ENCODE measurements at places on chromosomes 4 and X. TPM values are rescaled to one million over a fixed set of nuclear protein-coding genes. Genes with fewer than 3 reads are reported as not detected.

ARHGAP24 gene
- total RNA-seq = 24.0 TPM

GUCY1B1 gene
- total RNA-seq = 2.9 TPM

EDA gene
- total RNA-seq = under 0.01 TPM

- H3K4me1 ChIP-seq = peaks cover 11% of the 10 kb centered on the region
- no peak overlapping the region for H3K4me3 ChIP-seq
- no peaks in the 10 kb centered on the region for H3K27me3 ChIP-seq
- no peak overlapping the region for H3K27ac ChIP-seq
These were observed 211.3 kb downstream of the PALLD start for GRCh38 chr4:168708108-168708507.

DNA sequence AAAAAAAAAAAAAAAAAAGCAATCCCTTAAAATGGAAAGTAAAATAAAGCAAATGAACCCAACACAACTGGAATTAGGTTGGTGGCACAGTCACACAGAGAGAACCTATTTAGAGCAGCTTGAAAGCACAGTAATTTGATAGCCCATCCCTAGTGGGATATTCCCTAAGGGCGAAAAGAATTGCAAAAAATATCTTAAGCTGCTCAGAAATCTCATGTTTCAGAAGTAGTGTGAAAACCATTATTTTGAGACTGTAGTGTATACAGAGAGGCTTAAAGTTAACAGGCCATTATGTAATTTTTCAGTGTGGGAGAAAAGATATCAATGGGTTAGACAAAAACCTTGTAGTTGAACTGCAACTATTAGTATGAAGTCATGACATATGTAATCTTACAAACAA lies 40.0 kb upstream of the DHX15 start:
- no peaks in the 10 kb centered on the region for H3K36me3 ChIP-seq
- DNase-seq = no peak
- H3K4me3 ChIP-seq = no peak overlapping the region
- H3K27ac ChIP-seq = no peak overlapping the region
- peaks cover 5% of the 10 kb centered on the region for H3K27me3 ChIP-seq

DNA sequence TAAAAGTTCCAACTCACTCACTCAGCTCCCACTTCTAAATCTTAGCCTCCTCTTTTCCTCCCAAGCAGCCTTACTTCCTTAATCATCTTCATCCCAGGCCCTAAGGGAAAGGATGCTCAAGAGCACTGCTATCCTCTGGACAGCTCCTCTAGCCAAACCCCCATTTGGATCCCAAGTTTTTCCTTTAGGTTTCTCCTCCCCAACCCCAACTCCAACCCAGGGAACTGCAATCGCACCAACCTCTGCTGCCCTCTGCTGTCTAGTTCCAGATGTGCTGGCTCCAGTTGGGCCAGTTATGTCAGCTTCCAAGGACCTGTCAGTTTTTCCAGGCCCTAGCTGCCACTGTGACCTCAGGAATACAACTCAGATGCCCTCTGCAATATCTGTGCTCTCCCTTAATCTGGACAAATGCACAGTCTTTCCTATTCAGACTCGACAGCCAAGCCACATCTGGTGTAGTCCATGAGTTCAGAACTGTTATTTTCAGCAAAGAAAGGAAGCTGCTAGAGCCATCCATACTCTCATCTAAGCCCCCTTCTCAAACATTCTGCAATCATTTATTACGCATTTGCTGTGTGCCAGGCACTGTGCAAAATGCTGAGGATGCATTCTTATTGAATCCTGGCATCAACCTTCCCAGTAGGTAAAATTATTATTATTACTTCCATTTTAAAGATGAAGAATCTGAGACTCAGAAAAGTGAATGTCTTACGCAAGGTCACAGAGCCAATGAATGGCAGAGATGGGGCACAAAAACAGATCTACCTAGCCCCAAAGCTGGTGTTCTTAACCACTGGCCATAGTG lies 12.3 kb upstream of the XPNPEP2 start:
- no peaks in the 10 kb centered on the region for H3K36me3 ChIP-seq
- peaks cover 20% of the 10 kb centered on the region for H3K27me3 ChIP-seq
- no peak overlapping the region for H3K27ac ChIP-seq
- no peaks in the 10 kb centered on the region for H3K4me1 ChIP-seq
- no peak overlapping the region for H3K4me3 ChIP-seq
- DNase-seq = peak; percentile 69

DNA sequence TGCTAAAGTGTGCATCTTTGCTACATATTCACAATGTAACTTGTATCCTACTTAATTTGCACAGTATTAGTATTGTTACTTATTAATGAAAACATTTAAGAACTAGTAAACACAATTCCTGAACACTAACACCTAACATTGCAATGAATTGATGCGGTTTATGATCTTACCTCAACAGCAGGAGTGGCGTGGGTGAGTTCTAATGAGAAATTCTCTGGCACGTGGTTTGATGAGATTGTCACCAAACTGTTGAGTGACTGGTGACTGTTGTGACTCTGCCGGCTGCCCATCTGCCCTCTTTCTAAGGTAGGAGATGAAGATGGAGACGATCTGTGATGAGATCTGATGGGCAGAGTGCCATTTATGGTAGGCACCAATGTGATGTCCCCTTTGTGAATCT lies 2.9 kb downstream of the PCDH18 start:
- no peak for DNase-seq
- H3K36me3 ChIP-seq = peaks cover 46% of the 10 kb centered on the region
- peak overlapping the region; percentile 62 for H3K4me3 ChIP-seq
- H3K4me1 ChIP-seq = peaks cover 3% of the 10 kb centered on the region
- peak overlapping the region; percentile 69 for H3K27ac ChIP-seq

GRCh38 chr4:188341428-188341827 lies 202.2 kb downstream of the TRIML1 start:
- no peaks in the 10 kb centered on the region for H3K4me1 ChIP-seq
- H3K27ac ChIP-seq = no peak overlapping the region
- no peaks in the 10 kb centered on the region for H3K36me3 ChIP-seq

GRCh38 chr4:139704915-139705485 lies 39.4 kb downstream of the MGST2 start:
- H3K27me3 ChIP-seq = no peaks in the 10 kb centered on the region
- no peak overlapping the region for H3K27ac ChIP-seq
- peak; percentile 42 for DNase-seq
- no peaks in the 10 kb centered on the region for H3K4me1 ChIP-seq
- H3K36me3 ChIP-seq = peaks cover 2% of the 10 kb centered on the region

- no peaks in the 10 kb centered on the region for H3K4me1 ChIP-seq
- peaks cover 8% of the 10 kb centered on the region for H3K36me3 ChIP-seq
- H3K27me3 ChIP-seq = no peaks in the 10 kb centered on the region
These were observed 9.4 kb downstream of the ANKRD50 start for GRCh38 chr4:124703154-124703553.

- DNase-seq = peak; percentile 35
- H3K4me3 ChIP-seq = no peak overlapping the region
- no peak overlapping the region for H3K27ac ChIP-seq
- no peaks in the 10 kb centered on the region for H3K27me3 ChIP-seq
- no peaks in the 10 kb centered on the region for H3K36me3 ChIP-seq
- H3K4me1 ChIP-seq = no peaks in the 10 kb centered on the region
These were observed 48.6 kb upstream of the AMELX start for GRCh38 chrX:11244636-11245035.

GRCh38 chr4:62517716-62518115 lies 1317.6 kb downstream of the ADGRL3 start:
- H3K27me3 ChIP-seq = no peaks in the 10 kb centered on the region
- H3K27ac ChIP-seq = no peak overlapping the region
- no peaks in the 10 kb centered on the region for H3K4me1 ChIP-seq
- H3K4me3 ChIP-seq = no peak overlapping the region
- H3K36me3 ChIP-seq = no peaks in the 10 kb centered on the region

DNA sequence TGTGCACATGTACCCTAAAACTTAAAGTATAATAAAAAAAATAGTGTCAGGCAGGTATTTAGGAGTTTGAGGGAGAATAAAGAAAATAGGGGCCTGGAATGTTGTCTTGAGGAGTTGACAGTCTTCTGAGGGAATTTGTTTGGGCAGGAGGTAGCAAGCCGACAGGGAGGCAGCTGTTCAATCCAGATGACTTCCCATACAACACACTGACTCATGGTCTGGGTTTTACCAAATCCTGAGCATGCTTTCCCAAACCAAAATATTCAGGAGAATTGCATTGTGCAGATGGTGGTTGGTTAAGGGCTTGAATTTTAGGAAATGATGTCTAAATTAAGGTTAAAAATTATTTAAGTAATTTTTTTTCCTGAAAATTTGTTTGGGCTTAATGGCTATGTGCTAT lies 430.0 kb downstream of the INPP4B start:
- DNase-seq = peak; percentile 72
- no peak overlapping the region for H3K4me3 ChIP-seq
- H3K27me3 ChIP-seq = no peaks in the 10 kb centered on the region
- no peaks in the 10 kb centered on the region for H3K36me3 ChIP-seq
- H3K4me1 ChIP-seq = peaks cover 4% of the 10 kb centered on the region

- H3K4me1 ChIP-seq = no peaks in the 10 kb centered on the region
- no peak overlapping the region for H3K27ac ChIP-seq
- DNase-seq = no peak
- H3K27me3 ChIP-seq = no peaks in the 10 kb centered on the region
- no peaks in the 10 kb centered on the region for H3K36me3 ChIP-seq
These were observed 174.1 kb upstream of the ADAMTS3 start for GRCh38 chr4:72743078-72743477.

DNA sequence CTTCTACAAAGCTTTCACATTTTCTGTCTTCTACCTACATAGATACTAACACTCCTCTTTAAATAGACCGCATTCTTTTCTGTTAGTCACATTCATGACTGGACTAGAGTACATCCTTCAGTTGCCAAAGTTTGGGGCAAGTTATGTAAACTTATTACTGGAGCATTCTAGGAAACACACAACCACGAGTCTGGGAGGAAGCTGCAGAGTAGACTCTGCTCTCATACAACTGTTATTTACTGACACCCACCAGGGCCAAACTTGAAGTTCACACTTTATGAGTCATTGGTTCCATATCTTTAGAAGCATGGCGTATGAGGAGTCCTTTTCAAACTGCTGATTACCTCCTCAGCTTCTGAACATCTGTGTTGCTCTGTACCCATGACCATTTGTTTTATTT lies 87.0 kb downstream of the RNF150 start:
- H3K36me3 ChIP-seq = no peaks in the 10 kb centered on the region
- peak; percentile 100 for DNase-seq
- H3K4me3 ChIP-seq = no peak overlapping the region
- no peak overlapping the region for H3K27ac ChIP-seq
- peaks cover 5% of the 10 kb centered on the region for H3K4me1 ChIP-seq

DNA sequence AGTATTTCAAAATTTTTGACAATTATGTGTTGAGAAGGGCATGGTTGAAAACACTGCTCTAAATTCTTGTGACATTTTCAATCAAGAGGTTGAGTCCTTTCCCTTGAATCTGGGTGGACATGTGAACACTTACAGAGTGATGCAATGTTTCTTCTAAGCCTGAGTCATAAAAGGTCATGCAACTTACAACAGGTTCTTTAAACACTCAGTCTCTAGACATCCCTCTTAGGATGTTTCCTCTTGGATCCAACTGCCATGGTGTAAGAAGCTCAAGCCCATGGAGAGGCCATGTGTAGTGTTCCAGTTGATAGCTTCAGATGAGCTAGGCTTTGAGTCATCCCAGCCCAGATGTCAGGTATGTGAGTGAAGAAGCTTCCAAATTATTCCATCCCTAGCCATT lies 232.2 kb upstream of the MAOA start:
- DNase-seq = no peak
- H3K27me3 ChIP-seq = no peaks in the 10 kb centered on the region
- no peaks in the 10 kb centered on the region for H3K4me1 ChIP-seq
- H3K36me3 ChIP-seq = no peaks in the 10 kb centered on the region
- no peak overlapping the region for H3K27ac ChIP-seq

- no peaks in the 10 kb centered on the region for H3K27me3 ChIP-seq
- no peaks in the 10 kb centered on the region for H3K4me1 ChIP-seq
- H3K36me3 ChIP-seq = no peaks in the 10 kb centered on the region
- no peak for DNase-seq
These were observed 377.3 kb downstream of the GASK1B start for GRCh38 chr4:157795495-157795894.

DNA sequence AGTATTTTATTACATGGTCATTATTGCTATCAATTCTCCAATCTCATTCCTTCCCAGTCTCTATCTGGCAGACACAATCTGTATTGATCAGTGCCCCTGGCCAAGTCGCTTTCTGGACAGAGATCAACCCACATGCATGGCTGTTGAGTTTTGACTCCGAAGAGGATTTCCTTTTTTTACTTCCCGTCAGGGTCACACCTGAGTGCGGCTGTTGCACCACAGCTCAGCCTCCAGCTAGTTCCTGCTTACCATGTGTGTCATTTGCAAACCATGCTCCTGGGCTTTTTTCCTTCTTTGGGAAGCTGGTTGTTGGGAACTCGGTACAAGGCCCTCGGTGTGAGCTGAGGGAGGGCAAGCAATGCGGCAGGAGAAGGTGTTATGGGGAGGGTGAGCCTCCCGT lies 11.7 kb downstream of the MAGED2 start:
- H3K27ac ChIP-seq = no peak overlapping the region
- no peaks in the 10 kb centered on the region for H3K27me3 ChIP-seq
- H3K4me1 ChIP-seq = no peaks in the 10 kb centered on the region
- no peak overlapping the region for H3K4me3 ChIP-seq
- peaks cover 17% of the 10 kb centered on the region for H3K36me3 ChIP-seq
- DNase-seq = no peak

DNA sequence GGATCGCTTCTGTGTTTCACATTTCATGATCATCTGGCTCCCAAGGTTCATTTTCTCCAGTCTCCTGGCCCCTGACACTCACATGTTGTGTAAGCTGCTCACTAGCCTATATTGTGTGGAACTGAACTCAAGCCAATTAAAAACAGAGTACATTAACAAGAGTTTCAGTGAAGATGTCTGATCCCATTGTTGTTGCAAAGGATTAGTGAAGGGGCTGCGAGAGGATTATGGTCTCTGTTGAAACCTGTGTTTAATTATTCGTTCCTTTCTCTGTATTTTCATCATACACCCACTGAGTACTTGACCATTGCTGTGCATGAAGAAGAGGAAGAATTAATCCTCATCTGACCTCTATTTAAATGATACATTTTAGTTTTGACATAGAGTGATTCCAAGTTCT lies 54.7 kb downstream of the AFF2 start:
- H3K27me3 ChIP-seq = no peaks in the 10 kb centered on the region
- no peaks in the 10 kb centered on the region for H3K4me1 ChIP-seq
- DNase-seq = no peak
- no peak overlapping the region for H3K4me3 ChIP-seq

- no peak overlapping the region for H3K4me3 ChIP-seq
- peaks cover 6% of the 10 kb centered on the region for H3K4me1 ChIP-seq
- peak; percentile 91 for DNase-seq
- H3K27me3 ChIP-seq = no peaks in the 10 kb centered on the region
- H3K27ac ChIP-seq = peak overlapping the region; percentile 8
- no peaks in the 10 kb centered on the region for H3K36me3 ChIP-seq
These were observed 84.0 kb downstream of the WWC2 start for GRCh38 chr4:183182873-183183725.

- 0 out of 2 replicates have a peak, but pooled peaks cover 1% of the 10 kb centered on the region for H3K36me3 ChIP-seq
- H3K27ac ChIP-seq = no peak overlapping the region
- H3K4me3 ChIP-seq = no peak overlapping the region
- DNase-seq = peak; percentile 13
These were observed 136.4 kb downstream of the MAPK10 start for GRCh38 chr4:86223472-86223871.

- H3K27me3 ChIP-seq = no peaks in the 10 kb centered on the region
- no peaks in the 10 kb centered on the region for H3K4me1 ChIP-seq
- DNase-seq = peak; percentile 45
- no peak overlapping the region for H3K27ac ChIP-seq
- H3K36me3 ChIP-seq = no peaks in the 10 kb centered on the region
These were observed 66.5 kb downstream of the SHROOM4 start for GRCh38 chrX:50747471-50747900.

- no peaks in the 10 kb centered on the region for H3K4me1 ChIP-seq
- DNase-seq = peak; percentile 57
- H3K4me3 ChIP-seq = no peak overlapping the region
- H3K27ac ChIP-seq = no peak overlapping the region
- H3K36me3 ChIP-seq = no peaks in the 10 kb centered on the region
These were observed 73.5 kb upstream of the RAP2C start for GRCh38 chrX:132292793-132293192.

Measured in IMR-90 (cell line).